ENCODE measurements at places on chromosomes 13 and 19.

- no peak for DNase-seq
Observed at GRCh38 chr13:39870197-39870747, 214.8 kb downstream of the COG6 start.

- DNase-seq, result no peak
Observed at GRCh38 chr13:111263566-111263965, 56.9 kb upstream of the TEX29 start.

GRCh38 chr19:10363789-10364281 lies 16.5 kb downstream of the TYK2 start:
- DNase-seq, result no peak

GRCh38 chr13:94758436-94758960 lies 46.2 kb upstream of the SOX21 start:
- no peak for DNase-seq

GRCh38 chr13:110583178-110583865 lies 21.8 kb upstream of the RAB20 start:
- no peak for DNase-seq

GRCh38 chr13:114272977-114273376 lies 8.4 kb upstream of the UPF3A start:
- DNase-seq, result no peak

GRCh38 chr19:37933937-37934358 lies 26.9 kb downstream of the SIPA1L3 start:
- DNase-seq, result no peak

- DNase-seq, result peak; percentile 73
Observed at GRCh38 chr19:3459089-3459881, 21.0 kb downstream of the SMIM24 start.

DNA sequence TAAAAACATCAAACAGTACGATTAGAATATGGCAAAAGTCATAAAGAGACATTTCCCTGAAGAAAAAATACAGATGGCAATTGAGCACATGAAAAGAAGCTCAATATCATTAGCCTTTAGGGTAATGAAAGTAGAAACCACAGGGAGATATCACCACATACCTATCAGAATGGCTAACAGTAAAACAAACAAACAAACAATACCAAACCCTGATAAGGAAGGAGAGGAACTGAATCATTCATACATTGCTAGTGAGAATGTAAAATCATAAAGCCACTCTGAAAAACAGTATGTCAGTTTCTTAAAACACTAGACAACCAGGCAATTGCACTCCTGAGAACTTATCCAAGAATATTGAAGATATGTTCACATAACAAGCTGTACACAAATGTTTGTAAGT lies 1342.5 kb upstream of the SLC10A2 start:
- no peak for DNase-seq

DNA sequence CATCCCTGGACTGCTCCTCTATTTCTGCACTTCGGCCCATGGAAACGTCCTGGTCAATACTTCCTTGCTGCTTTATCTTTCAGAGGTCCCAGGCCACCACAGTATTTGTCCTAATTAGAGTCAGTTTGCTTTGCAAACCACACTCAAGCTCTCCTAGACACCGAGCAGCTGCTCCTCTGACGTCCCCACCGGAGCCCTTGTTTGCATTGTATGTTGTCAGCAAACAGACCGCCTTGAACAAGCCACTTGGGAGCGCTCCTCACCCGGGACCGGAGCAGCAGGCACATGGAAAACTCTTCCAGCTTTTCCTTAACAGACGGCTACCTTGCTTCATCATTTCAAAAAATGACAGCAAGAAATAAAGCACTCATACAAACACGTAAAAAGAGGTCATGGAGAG lies 51.5 kb upstream of the GTF3A start:
- DNase-seq, result no peak

- no peak for DNase-seq
Observed at GRCh38 chr19:38388349-38389100, at the start of gene SPRED3. Gene SPRED3 (plus strand): TSS chr19:38388697. CDS start chr19:38390303, 1,606 bp downstream.

DNA sequence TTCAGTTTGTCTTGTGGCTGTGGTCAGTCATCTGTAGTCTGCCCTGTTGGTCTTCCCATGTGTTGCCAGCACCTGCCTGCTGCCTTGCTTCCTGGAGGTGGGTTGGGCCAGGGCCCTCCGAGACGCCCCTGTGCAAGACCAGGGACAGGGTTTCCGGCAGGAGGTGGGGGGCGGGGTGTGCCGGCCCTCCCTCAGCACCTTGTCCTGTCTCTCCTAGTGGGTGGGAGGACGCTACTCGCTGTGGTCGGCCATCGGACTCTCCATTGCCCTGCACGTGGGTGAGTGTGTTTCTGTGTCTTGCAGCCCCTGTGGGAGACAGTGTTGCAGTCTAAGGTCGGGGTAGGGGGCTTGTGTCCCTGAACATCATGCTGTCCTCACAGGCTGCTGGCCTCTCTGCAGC lies 11.2 kb upstream of the PDCD2L start:
- DNase-seq, result no peak

- no peak for DNase-seq
Observed at GRCh38 chr19:12802267-12803106, 618 bp downstream of the THSD8 start.

DNA sequence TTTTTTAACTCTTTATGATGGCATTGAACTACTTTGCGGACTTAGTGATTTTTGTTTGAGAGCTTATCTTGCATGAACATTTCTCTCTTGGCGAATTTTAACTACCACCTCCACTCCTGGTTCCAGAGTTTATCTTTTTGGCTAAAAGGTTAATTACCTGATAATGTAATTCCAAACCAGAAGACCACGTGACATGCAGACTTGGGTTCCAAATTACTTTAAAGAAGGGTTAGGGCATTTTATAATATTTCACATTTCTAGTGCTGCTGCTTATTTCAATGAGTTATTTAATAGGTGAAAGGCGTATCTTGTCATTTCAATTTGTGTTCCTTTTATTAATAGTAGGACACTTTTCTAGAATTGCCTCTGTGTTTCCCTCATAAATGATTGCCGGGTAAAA lies 52.0 kb downstream of the TDRD12 start:
- no peak for DNase-seq

- peak; percentile 93 for DNase-seq
Observed at GRCh38 chr13:33285420-33286124, at the start of gene STARD13. Gene STARD13 (minus strand): TSS chr13:33285755. CDS start chr13:33285638, 117 bp downstream.

DNA sequence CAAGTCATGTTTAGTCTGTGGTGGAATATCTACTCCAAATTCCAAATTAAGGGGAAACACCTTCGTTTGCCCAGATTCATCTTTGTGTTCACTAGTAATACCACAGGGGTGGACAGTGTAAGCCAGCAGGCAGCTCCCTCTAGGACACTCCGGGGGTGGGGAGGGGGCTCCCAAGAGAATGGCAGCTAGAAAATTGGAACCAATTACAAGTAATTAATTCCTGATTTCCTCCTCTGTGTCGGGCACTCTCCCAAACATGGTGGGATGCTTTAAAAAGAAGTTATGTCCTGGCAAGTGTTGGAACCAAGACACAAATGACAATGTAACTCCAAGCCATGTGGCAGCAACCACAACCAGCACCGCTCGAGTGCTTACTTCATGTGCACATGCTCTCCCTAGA lies 5.9 kb downstream of the COL4A1 start:
- no peak for DNase-seq

GRCh38 chr13:112062571-112063570 lies 4.1 kb upstream of the SOX1 start:
- no peak for DNase-seq

GRCh38 chr19:3984584-3984907 lies 717 bp downstream of the EEF2 start:
- DNase-seq, result no peak

GRCh38 chr13:113843864-113844556 lies 19.9 kb downstream of the GAS6 start:
- no peak for DNase-seq

DNA sequence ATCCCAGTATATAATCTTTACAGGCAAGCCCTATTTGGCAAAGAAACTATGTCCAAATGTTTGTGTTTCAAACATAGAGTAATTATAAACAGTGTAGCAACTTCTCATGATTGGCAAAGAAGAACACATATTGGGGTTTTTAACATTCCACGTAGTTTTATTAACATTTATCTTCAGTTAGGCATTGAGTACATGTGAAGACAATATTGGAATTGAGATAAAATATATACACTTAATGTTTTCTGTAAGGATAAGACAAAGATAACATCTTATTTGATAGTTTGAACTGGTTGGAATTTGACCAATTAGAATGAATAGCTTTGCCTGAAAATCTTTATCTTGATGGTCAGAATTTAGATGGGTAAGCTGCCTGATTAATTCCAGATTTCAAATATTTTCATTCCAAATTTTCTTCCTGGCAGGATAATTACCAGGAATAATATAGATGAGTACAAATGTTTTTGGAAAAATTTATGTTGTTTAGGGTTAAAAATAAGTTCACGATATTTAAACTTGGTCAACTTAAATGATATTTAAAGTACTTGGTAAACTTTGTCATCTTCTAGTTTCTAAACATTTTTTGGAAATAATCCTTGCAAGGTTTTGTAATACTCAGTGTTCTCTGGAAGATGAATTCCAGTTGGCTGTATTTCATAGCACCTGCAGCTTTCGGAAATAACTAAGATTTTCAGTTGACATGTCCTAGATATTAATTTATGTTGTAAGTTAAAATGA lies 536.5 kb upstream of the SPRY2 start:
- no peak for DNase-seq

- DNase-seq, result no peak
Observed at GRCh38 chr13:34933349-34933748, 8.7 kb upstream of the NBEA start.

GRCh38 chr13:108933061-108933460 lies 303.6 kb downstream of the MYO16 start:
- no peak for DNase-seq

DNA sequence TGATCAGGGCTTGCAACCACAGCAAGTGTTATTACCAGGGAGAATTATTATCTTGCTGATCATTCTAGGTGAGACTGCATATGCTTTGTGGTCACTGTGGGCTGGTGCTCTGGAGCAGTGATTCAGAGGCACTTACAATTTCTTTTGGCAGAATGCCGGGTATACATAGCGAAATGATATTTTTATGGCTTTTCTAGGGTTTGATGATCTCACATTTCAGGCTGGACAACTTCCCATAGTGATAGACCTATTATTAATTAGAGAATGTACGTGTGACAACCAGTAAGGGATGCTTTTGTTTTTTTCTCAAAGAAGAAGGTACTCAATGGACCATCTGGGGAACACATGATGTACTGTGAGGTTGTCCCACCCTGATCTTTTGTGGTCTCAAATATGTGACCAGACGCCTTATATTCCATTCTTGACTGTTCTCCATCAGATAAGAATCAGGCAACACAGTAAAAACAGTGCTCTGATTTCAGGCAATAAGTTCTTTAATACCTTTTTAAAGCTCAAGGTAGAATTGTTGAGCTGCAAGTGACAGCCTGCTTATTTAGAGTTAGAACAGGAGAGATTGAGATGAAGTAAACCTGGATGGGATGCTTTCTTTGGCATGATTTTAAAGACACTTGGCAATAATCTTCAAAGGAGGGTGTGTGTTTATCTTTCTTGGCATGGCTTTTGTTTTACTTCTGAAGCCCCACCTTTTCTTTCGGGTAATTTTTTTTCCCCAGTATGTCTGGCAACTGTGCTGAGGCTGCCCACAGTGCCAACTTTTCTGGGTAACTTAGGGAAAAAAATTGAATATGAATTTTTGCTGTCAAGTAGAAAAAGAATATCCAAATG lies 27.4 kb upstream of the SCEL start:
- no peak for DNase-seq

- DNase-seq, result no peak
Observed at GRCh38 chr13:102035969-102036368, 365.9 kb downstream of the FGF14 start.

DNA sequence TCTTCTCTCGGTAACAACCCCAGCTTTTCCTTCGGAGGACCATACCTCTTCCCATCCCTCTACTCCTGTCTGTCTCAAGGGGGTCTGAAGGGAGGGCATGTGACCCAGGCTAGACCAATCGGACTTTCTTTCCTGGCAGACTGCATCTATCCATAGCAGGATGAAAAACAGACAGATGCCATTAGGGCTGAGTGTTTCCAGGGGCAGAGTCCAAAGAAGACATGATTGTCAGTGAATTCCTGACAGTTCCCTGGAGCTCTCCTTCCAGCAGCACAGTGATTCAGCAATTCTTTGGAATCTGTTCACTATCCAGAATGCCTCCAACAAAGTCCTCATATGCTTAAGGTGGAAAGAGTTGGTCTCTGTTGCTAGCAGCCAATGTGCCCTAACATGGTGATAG lies 189.8 kb downstream of the KCTD12 start:
- DNase-seq, result no peak

- no peak for DNase-seq
Observed at GRCh38 chr19:52170304-52170703, 1.1 kb downstream of the ZNF836 start.

GRCh38 chr19:55581145-55581822 lies 636 bp upstream of the ZNF579 start:
- no peak for DNase-seq

DNA sequence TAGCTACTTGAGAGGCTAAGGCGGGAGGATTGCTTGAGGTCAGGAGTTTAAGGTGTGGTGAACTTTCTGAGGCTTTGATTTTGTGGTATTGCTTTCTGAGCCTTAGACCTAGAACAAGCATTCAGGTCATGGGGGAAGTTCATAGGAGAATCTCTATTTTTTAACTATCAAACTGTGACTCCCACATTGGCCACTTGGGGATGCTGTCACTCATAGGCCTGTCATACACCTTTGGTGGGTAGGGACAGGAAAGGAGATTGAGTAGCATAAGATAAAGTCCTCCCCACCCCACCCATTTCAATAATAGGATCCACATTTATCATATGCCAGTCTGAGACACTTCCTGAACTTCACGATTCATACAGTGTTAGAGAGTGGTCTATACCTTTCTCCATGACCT lies 41.9 kb upstream of the PSG2 start:
- DNase-seq, result no peak

- no peak for DNase-seq
Observed at GRCh38 chr19:32680986-32681385, 5.3 kb downstream of the RGS9BP start.

DNA sequence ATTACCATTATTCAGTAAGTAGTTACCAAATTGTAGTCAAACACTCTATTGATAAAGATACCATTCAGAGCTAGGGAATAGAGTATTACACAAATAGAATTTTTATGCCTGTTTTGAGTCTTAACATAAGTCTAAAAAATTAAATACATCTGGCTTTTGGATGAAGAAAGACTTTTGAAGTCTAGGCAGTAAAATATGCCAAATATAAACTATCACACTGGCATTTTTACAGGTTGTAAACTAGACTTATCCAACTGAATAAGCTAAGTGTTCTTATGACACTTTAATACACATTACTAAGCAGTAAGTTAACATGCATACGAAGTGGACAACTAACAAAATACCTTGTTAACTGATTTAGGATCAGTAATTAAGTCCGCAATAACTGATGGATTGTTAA lies 108.9 kb downstream of the MAB21L1 start:
- DNase-seq, result no peak

Measured in hippocampal formation (tissue), 2 donors.